ENCODE measurements at places on chromosomes 12 and 14.

- DNase-seq, result no peak
These were observed 77.5 kb downstream of the LRRC9 start for GRCh38 chr14:59997449-59997848.

GRCh38 chr12:120598674-120599463, 17.7 kb upstream of the POP5 start:
- DNase-seq, result no peak

DNA sequence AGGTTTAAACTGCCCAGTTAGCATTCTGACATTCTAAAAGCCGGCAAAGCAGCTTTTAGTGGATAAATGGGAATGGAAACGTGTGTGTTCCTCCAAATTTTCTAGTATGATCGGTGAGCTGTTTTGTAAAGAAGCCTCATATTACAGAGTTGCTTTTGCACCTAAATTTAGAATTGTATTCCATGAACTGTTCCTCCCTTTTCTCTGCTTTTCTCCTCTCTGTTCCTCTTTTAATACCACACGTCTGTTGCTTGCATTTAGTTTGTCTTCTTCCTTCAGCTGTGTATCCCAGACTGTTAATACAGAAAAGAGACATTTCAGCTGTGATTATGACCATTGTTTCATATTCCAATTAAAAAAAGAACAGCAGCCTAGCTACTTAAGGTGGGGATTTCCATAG, 10.7 kb downstream of the DYRK2 start:
- DNase-seq, result no peak

DNA sequence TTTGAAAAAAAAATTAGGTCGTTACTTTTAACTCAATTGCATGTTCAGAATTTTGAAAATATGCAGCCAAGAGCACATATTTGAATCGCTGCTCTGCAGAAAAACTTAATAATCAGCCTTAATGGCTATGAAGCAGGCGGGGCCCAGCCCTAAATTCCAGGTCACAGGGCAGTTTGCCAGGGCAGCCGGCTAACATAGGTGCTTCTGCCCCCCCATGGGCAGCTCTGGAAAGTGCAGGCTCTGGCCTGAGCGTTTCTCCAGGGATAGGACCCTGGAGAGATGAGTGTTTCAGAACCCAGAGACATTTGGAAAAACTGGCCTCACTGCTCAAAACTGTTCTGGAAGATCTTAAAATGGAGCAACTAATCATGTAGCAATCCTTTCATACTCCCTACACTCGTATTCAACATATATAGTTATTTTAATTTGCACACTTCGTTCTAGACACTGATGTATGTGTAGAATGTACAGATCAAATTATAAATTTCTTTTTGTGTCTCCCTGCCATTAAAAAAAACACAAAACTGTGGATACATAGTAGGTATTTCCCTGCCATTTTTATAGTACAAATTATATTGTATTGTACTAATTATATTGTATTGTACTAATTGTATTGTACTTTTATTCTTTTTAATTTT, 26.0 kb upstream of the PTGR2 start:
- peak; percentile 92 for DNase-seq

GRCh38 chr12:79415746-79416435, 274.9 kb downstream of the PAWR start:
- no peak for DNase-seq
